ENCODE measurements at places on chromosomes 12 and 14.

DNA sequence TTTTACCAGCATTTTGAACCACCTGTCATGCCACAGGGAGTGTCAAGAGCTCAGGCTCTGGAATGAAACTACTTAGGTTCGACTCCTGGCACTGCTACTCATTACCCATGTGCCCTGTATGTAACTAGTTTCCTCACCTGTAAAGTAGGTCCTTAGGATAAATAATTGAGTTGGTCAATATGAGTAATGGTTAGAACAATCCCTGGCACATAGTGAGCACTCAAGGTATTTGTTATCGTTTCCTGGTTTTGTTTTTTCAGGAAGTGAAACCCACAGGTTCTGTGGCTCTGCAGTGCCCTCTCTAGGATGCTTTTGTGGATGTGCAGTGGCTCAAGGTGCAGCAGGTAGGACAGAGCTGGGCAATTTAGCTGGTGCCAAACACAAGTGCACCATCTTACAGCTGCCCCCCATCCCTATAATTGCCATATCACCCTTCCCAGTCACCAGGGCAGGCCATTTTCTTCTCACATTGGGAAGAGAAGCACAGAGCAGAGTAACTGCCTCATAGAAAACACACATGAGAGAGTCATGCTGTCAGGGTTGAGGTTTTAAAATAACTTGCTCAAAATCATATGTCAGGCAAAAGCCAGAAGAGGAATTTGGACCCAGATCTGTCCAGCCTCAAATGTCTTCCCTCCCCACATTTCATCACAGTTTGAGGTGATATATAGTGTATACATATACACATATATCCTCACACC lies 297.5 kb downstream of the RPAP3 start:
- peak; percentile 34 for DNase-seq

- DNase-seq = no peak
Measured at GRCh38 chr14:72844524-72844923, 49.4 kb downstream of the DPF3 start.

DNA sequence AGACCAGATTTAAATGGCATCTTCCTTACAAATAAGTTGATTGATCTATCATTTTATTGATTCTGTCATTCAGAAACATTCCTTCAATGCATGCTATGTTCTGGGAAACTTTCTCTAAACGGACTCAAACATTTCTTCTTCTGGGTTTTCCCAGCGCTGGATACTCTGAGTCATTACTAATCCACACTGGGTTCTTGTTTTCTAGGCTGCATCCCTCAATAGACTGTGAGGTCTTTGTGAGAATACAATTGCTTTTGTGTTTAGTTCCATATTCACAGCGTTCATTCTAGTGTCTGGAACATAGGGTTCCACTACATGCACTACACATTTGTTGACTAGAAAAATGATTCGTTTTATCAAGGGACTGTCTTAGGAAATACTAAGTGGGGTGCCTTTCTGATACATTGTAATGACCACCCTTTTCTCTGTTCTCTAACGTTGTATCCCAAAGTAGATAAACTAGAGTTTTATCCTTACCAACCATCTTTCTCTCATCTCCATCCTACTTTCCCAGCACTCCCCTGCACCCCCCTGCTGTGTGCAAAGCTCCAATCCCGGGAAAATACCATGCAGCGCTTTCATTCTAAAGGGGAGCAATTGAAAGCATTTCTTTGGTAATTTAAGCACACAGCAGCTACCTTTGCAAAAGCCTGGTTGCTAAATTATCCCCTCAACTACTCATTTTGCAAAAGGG lies 878.7 kb downstream of the DIO2 start:
- DNase-seq = no peak

GRCh38 chr12:77133566-77133965 lies 68.2 kb upstream of the E2F7 start:
- peak; percentile 15 for DNase-seq

- DNase-seq = no peak
Measured at GRCh38 chr12:74624201-74624600, 86.6 kb downstream of the ATXN7L3B start.

- DNase-seq = no peak
Measured at GRCh38 chr12:95169368-95169767, 47.9 kb downstream of the FGD6 start.

GRCh38 chr14:65170768-65171507 lies 68.6 kb upstream of the MAX start:
- DNase-seq = peak; percentile 64

GRCh38 chr12:70609739-70610491 lies 27.3 kb downstream of the PTPRB start:
- peak; percentile 5 for DNase-seq

GRCh38 chr12:100274291-100274690 lies 7.3 kb downstream of the SCYL2 start:
- DNase-seq = no peak

GRCh38 chr14:22836301-22837113 lies at the start of gene MMP14:
TSS of gene MMP14 (plus strand) at chr14:22836585. CDS start at chr14:22836818, 233 bp downstream.
- no peak for DNase-seq

DNA sequence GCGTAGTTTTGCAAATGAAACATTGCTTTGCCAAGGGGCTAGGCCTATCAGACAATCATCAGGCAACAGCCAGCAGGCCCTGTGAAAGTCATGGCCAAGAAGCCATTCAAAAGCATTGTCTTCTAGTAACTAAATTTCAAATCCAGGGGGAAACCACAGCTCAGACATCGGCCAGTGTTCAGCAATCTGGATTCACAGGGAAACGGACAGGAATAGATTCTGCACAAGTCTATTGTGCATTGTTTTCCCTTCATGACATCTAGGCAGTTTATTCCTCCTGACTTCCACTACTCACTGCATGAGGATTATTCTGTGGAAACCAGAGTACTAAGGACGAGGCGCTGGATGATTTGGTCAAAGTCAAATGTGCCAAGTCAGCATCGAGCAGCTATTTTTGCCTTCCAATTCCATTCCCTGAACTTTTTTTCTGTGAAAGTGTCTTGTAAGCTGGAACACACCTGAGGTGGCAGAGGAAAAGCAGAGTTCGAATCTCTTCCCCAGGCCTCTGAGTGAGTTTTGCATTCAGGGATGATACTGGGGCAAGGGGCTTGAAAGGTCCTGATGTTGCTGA lies 75.4 kb downstream of the VCPKMT start:
- DNase-seq = no peak
